Stimulated activated CD8-positive, alpha-beta memory T cell treated with anti-CD3 and anti-CD28 coated beads, Interleukin-15, amount 100 ng/mL, for 24 hours (primary cell): ENCODE measurements at places on chromosomes 5 and 9.

GRCh38 chr9:131610231-131610761, 65.0 kb downstream of the PRRT1B start:
- DNase-seq, result no peak

DNA sequence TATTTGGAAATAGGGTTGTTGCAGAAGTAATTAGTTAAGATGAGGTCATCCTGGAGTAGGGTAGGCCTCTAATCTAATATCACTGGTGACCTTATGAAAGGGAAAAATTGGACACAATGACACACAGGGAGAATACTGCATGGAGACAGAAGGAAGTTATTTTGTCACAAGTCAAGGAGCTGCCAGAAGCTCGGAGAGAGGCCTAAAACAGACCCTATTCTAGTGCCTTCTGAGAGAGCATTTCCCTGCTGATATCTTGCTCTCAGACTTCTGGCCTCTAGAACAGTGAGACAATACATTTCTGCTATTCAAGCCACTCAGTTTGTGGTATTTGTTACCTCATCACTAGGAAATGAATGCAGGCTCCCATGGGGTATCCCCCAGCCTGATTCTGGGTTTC, 332.9 kb downstream of the CSNK1G3 start:
- DNase-seq, result no peak

- DNase-seq, result no peak
Measured at GRCh38 chr5:148020257-148020988, 43.4 kb upstream of the SPINK5 start.

DNA sequence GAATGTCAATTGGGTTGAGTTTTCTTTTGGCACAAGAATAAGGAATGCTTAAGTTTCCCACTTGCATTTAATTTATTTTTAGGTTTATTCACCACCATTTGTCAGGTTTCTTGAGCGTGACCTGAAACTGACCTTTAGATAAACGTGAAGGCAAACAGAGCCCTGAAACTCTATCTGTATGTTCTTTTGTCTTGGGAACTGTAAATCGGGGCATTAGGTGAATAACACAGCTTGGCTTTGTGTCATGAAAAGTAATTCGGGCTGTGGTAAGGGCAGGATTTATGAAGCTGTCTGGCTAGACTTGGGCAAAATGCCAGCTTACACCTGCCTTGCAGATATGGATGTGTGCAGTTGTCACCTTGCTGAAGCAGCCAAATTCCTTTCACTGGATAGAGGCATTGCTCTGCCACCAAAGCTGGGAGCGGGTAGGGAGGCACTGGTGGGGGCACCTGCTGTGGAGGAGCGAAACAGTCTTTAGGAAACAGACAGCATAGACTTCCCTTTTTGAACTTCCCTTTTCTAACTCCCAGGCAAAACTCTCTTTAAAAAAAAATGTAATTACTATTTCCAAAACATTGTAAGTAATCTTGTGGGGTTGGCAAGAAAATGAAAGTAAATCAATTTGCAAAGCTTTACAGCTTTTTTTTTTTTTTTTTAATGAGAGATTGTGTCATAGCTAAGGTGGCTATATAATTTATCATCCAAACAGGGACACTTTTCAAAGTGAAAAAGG, 545.2 kb downstream of the CSNK1G3 start:
- DNase-seq, result no peak
